Fibroblast of the aortic adventitia (primary cell): ENCODE measurements at places on chromosomes 3 and 15.

DNA sequence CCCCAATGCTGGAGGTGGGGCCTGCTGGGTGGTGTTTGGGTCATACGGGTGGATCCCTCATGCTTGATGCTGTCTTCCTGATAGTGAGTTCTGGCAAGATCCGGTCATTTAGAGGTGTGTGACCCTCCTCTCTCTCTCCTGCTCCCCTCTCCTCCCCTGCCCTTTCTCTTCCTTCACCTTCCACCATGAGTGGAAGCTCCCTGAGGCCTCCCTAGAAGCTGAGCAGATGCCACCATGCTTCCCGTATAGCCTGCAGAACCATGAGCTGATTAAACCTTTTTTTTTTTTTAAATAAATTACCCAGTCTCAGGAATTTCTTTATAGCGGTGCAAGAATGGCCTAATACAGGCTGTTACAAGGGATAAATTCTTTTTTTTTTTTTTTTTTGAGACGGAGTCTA is 36.3 kb upstream of the IQSEC1 start:
- no peak for DNase-seq

- DNase-seq: no peak
Measured at GRCh38 chr3:173785004-173785403, 387.5 kb downstream of the NLGN1 start.

GRCh38 chr3:14019459-14019858 is 105.2 kb downstream of the CHCHD4 start:
- peak; percentile 2 for DNase-seq

DNA sequence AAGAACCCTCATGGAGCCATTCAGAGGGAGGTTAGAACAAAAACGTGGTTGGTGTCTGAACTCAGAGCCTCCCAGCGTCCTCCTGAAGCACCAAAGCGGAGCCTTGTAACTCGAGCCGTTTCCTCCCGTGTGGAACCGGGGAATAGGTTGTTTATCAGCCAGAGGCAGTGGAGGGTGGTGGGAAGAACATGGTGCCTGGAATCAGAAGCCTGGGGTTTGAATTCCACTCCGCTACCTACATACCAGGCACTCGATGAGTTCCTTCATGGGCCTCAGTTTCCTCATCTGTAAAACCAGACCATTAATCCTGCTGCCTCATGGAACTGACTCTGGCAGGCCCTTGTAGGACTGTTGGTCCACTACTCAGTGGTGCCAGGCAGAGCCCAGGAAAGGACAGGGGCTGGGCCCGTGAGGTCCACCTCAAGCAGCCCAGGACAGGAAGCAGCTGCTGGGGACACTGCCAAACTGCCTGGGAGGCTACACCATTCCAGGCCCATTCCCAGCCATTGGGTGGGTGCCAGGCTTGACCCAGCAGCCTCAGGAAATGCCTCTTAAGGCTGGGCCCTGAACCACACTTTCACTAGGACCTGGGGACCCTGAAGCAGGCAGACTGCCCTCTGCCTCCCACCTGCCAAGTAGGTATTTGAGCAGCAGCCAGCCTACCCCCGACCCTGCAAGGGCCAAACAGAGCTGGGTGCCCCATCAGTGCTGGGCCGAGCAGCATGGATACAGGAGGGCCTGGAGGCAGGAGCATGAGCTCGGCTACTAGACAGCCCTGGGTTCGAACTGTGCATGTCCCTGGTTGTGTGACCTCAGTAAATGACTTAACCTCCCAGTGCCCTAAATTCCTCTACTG is 33.4 kb downstream of the PRKCD start:
- peak; percentile 74 for DNase-seq

- no peak for DNase-seq
Measured at GRCh38 chr15:60766391-60767128, 287.6 kb upstream of the ICE2 start.

GRCh38 chr3:15206662-15207576 is 873 bp downstream of the CAPN7 start:
- peak; percentile 41 for DNase-seq

GRCh38 chr3:102451543-102451942 is 16.7 kb downstream of the ZPLD1 start:
- no peak for DNase-seq

DNA sequence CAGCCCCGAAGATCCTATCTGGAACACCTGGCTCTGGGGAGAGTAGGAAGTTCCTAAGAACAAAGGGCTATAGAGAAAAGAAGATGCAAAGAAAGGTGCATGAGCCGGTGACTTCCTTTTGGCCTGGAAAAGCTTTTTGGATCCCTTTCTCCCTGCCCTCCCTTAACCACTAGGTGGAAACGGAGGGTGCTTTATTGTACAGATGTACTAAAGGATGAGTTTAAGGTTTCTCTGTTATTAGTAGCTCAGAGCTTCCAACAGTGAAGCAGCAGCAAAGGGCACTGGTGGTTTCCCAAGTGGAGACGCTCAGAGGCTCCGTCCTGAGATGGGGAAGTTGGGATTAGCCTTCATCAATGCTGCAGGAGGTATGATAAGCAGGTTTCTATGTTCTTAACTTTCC is 5.9 kb upstream of the ADGRG7 start:
- DNase-seq: peak; percentile 56

GRCh38 chr3:126656371-126657134 is 1.6 kb upstream of the TXNRD3 start:
- no peak for DNase-seq

GRCh38 chr3:12186515-12187286 is 28.0 kb upstream of the TIMP4 start:
- no peak for DNase-seq
